Upper lobe of right lung (tissue), 1 donor: ENCODE measurements at places on chromosomes 7 and 10. TPM values are rescaled to one million over a fixed set of nuclear protein-coding genes. Genes with fewer than 3 reads are reported as not detected.

DNA sequence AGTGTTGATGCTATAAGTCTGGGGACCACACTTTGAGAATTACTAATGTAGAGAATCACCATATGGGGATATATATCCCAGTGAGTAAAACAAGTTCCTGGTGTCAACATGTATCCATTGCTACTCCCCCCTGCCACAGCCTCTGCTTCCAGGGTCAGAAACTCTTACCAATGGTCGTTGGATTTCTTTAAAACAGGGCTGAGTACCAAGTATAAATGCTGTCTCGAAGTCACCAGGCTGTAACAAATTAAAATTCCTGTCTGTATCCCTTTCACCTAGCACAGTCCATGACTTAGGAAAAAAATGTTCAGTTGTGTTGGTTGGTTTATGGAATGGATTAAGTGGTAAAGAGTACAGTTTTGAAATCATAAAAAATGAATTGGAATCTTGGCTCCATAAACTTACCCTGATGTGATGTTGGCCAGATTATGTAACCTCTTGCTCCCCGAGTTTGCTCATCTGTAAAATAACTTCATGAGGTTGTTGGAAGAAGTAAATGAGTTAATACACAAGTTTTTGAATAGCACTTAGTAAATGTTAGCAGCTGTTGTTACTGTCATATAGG is 364.0 kb upstream of the LRGUK start:
- no peaks in the 10 kb centered on the region for H3K27me3 ChIP-seq
- no peak for DNase-seq
- H3K4me1 ChIP-seq, result no peaks in the 10 kb centered on the region
- H3K36me3 ChIP-seq, result no peaks in the 10 kb centered on the region
- no peak overlapping the region for H3K4me3 ChIP-seq

DNA sequence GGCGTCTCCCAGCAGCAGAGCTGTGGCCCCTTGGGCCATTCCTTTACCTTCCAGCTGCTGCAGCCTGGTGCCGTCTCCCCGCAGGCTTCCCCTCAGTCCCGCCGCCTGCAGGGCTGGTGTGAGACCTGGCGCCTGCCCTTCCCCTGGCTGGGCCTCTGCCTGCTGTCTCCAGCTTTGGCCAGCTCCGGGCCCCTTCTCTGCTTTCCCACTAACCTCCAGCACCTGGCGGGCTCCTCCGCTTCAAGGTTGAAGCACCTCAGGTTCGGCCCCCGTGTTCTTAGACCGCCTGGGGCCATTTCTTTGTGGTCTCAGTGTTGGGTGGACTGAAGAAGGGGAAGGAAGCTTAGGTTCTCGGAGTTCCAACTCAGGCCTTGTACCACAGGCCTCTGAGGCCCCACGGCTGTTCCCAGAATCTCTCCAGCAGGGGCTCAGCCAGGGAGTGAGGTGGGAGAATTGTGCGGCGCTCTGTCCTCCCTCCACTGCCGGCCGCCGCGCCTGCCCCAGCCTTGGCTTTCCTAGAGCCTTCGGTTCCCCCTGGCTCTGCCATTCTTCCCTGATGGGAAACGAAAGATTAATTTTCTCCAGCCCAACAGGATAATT is 30.3 kb downstream of the GBX1 start:
- DNase-seq, result peak; percentile 51
- no peak overlapping the region for H3K4me3 ChIP-seq
- no peaks in the 10 kb centered on the region for H3K4me1 ChIP-seq
- H3K36me3 ChIP-seq, result peaks cover 96% of the 10 kb centered on the region

- DNase-seq, result no peak
- no peak overlapping the region for H3K4me3 ChIP-seq
- no peak overlapping the region for H3K27ac ChIP-seq
- peaks cover 8% of the 10 kb centered on the region for H3K27me3 ChIP-seq
- no peaks in the 10 kb centered on the region for H3K36me3 ChIP-seq
Measured at GRCh38 chr7:29723599-29723998, 82.7 kb upstream of the WIPF3 start.

- no peaks in the 10 kb centered on the region for H3K27me3 ChIP-seq
- no peaks in the 10 kb centered on the region for H3K36me3 ChIP-seq
- H3K27ac ChIP-seq, result no peak overlapping the region
- DNase-seq, result no peak
- H3K4me1 ChIP-seq, result no peaks in the 10 kb centered on the region
- no peak overlapping the region for H3K4me3 ChIP-seq
Measured at GRCh38 chr7:108716783-108717182, 147.1 kb downstream of the DNAJB9 start.

DNA sequence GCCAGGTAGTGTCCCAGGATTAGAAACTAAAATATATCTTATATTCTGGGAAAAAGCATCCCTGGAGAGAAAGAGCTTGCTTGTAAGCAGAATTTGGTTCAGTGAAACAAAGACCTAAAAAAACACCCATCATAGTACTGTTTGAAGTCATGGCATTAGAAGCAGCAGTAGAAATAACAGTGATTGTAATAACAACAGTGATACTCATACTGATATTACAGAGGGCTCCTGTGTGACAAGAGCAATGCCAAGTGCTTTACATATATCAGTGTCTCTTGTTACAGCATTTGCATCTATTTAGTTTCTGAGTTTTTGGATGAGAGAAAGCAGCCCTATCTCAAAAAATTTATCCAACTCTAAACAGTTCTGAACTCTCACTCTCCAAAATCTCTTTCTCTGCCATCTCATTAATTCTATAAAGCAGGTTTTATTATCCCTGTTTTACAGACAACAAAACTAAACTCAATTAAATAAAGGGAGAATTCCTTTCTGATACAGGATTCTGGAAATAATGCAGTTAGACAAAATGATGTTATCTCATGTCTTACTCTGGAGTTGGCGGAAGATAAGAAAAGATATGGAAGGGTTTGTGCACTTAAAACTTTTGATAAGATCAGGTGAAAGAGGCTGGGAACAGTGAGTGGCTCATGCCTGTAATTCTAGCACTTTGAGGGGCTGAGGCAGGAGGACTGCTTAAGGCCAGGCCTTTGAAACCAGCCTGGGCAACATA is 146.5 kb upstream of the AOAH start:
- H3K27me3 ChIP-seq, result no peaks in the 10 kb centered on the region
- DNase-seq, result no peak
- no peak overlapping the region for H3K4me3 ChIP-seq
- peaks cover 32% of the 10 kb centered on the region for H3K36me3 ChIP-seq
- no peak overlapping the region for H3K27ac ChIP-seq

GRCh38 chr7:120944826-120945562 is 5.6 kb upstream of the ING3 start:
- H3K27ac ChIP-seq, result no peak overlapping the region
- no peaks in the 10 kb centered on the region for H3K27me3 ChIP-seq

GRCh38 chr10:52621635-52622079 is 150.9 kb downstream of the MBL2 start:
- no peaks in the 10 kb centered on the region for H3K36me3 ChIP-seq
- H3K4me3 ChIP-seq, result no peak overlapping the region
- DNase-seq, result no peak

DNA sequence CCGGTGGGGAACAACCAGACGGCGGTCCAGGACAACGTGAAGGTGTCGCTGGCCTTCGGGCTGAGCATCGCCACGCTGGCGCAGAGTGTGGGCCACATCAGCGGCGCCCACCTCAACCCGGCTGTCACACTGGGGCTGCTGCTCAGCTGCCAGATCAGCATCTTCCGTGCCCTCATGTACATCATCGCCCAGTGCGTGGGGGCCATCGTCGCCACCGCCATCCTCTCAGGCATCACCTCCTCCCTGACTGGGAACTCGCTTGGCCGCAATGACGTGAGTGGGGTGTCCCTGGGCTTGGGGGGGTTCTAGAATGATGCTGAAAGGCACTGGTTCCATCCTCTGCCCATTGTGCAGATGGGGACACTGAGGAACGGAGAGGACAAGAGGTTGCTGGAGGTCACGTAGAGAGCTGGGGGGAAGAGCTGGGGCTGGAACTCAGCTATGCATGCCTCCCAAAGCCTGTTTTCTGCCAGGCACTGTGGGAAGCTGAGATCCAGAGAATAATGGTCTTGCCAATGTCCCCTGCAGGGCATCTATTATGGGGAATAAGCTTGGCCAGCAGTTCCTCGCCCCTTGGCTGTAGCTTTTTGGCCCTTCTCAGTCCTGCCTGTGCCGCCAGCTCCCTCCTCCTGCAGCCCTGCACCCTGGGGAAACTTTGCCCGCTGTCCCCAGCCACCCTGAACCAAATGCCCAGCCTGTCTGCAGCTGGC is 523 bp downstream of the AQP1 start:
- peak overlapping the region; percentile 66 for H3K4me3 ChIP-seq
- no peak for DNase-seq
- H3K27ac ChIP-seq, result peak overlapping the region; percentile 81

DNA sequence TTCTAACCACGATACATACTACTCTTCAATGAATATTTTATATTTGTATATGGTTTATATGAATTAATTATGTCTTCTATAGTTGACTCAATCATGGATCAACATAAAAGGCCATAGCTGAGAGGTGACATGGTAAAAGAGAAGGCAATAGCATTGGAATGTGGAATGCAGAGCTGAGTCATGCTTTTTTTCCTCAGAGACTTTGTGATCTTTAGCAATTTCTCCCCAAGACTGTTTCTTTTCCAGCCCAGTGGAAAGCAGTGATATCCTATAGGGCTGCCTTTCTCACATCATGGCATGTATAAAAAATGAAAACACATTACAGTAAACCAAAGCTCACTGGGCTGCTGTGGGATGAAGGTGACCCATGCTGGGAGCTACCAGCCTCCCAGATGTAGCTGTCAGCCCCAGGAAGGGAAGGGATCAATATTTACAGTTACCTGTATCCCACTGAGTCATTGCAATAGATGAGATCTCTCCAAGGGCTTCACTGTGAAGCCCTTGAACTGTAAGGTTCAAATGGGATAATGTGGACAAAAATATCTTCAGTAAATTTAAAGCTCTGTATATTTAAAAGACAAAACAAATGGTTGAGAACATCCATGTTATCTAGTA is 30.2 kb downstream of the SLC39A12 start:
- no peak overlapping the region for H3K4me3 ChIP-seq
- H3K36me3 ChIP-seq, result no peaks in the 10 kb centered on the region
- H3K4me1 ChIP-seq, result no peaks in the 10 kb centered on the region
- no peak for DNase-seq
- H3K27me3 ChIP-seq, result no peaks in the 10 kb centered on the region

DNA sequence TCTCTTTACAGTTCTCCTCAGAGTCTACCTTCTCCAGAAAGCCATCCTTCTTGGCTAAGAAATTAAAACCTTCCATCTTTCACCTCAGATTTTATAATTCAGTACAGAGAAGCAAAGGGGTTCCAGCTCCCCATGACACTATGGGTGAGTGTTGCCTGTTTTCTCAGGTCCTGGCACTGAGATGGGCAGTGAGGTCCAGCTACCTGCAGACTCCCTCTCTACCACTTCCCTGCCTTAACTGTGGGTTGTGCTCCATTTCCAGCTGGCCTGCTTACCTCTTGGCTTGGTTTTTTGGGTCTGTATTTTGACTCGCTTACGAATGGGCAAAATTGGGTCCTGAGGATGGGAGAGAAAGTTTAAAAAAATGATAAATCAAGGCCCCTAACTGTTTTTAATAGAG is 26.3 kb downstream of the ZCWPW1 start:
- no peak for DNase-seq
- no peaks in the 10 kb centered on the region for H3K27me3 ChIP-seq
- no peaks in the 10 kb centered on the region for H3K36me3 ChIP-seq
- H3K27ac ChIP-seq, result no peak overlapping the region

- peaks cover 53% of the 10 kb centered on the region for H3K27me3 ChIP-seq
- H3K27ac ChIP-seq, result no peak overlapping the region
- no peak overlapping the region for H3K4me3 ChIP-seq
- peaks cover 7% of the 10 kb centered on the region for H3K4me1 ChIP-seq
- peak; percentile 6 for DNase-seq
Measured at GRCh38 chr10:86385806-86386205, 19.2 kb upstream of the GRID1 start.

- DNase-seq, result no peak
- no peaks in the 10 kb centered on the region for H3K27me3 ChIP-seq
- no peaks in the 10 kb centered on the region for H3K4me1 ChIP-seq
- no peak overlapping the region for H3K4me3 ChIP-seq
Measured at GRCh38 chr10:121165276-121165675, 314.1 kb downstream of the WDR11 start.

DNA sequence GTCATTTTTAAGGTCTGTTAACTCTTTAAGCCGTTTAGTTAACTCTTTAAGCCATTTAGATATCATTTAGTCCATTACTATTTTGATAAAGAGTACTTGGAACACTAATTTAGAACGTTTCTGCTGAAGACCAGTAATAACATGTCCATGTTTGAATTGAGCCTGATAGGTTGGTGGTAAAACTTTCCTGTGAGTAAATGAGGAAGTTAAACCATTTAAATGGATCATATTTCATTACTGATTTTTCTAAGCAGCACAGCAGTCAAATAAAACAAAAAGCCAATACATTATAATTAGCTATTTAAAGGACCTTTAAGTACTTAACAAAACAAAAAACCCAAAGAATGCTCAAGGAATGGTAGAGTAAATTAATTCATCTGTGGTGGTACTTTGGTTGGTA is 29.4 kb downstream of the PHTF2 start:
- H3K27ac ChIP-seq, result no peak overlapping the region
- no peak for DNase-seq
- H3K4me1 ChIP-seq, result no peaks in the 10 kb centered on the region
- no peak overlapping the region for H3K4me3 ChIP-seq

- no peaks in the 10 kb centered on the region for H3K36me3 ChIP-seq
- H3K4me3 ChIP-seq, result no peak overlapping the region
- no peak overlapping the region for H3K27ac ChIP-seq
- H3K4me1 ChIP-seq, result no peaks in the 10 kb centered on the region
- DNase-seq, result no peak
- no peaks in the 10 kb centered on the region for H3K27me3 ChIP-seq
Measured at GRCh38 chr10:117590101-117590875, 47.7 kb downstream of the EMX2 start.

- H3K27me3 ChIP-seq, result no peaks in the 10 kb centered on the region
- no peaks in the 10 kb centered on the region for H3K4me1 ChIP-seq
- H3K4me3 ChIP-seq, result no peak overlapping the region
Measured at GRCh38 chr7:23022258-23022769, 8.4 kb upstream of the HYCC1 start.

DNA sequence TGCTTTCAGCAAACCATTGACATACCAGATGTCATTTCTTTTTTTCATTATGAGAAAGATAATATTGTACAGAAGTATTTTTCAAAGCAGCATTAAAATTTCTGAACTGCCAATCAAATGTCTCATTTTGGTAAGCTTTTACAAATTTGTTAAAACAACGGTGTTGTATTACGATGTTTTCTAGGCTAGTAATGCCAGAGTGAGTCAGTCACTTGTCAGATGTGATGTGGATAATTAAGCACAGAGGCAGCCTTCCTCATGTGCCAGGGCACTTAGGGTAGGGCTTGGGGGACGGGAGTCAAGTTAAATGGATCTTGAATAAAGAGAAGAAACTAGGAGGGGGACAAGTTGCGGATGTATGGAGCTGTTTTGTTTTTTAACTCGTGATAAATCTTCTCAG is 10.1 kb downstream of the PSTK start:
- DNase-seq, result no peak
- H3K4me3 ChIP-seq, result no peak overlapping the region
- peaks cover 47% of the 10 kb centered on the region for H3K36me3 ChIP-seq

- no peaks in the 10 kb centered on the region for H3K27me3 ChIP-seq
- DNase-seq, result no peak
- H3K36me3 ChIP-seq, result no peaks in the 10 kb centered on the region
- H3K4me3 ChIP-seq, result no peak overlapping the region
Measured at GRCh38 chr10:30098629-30099028, 39.2 kb upstream of the JCAD start.

CDC123 gene
- 44.3 TPM for total RNA-seq

FIS1 gene
- 147 TPM for total RNA-seq

TMEM236 gene
- 5.0 TPM for total RNA-seq

PDE1C gene
- 13.0 TPM for total RNA-seq

STAG3 gene
- 2.3 TPM for total RNA-seq

FAM221A gene
- total RNA-seq, result 9.0 TPM

SPDYE16 gene
- 0.90 TPM for total RNA-seq
